Activated CD4-positive, CD25-positive, alpha-beta regulatory T cell treated with anti-CD3 and anti-CD28 coated beads, Interleukin-2, amount 50 U/mL, for 16 hours (primary cell): ENCODE measurements at places on chromosomes 7 and 10.

DNA sequence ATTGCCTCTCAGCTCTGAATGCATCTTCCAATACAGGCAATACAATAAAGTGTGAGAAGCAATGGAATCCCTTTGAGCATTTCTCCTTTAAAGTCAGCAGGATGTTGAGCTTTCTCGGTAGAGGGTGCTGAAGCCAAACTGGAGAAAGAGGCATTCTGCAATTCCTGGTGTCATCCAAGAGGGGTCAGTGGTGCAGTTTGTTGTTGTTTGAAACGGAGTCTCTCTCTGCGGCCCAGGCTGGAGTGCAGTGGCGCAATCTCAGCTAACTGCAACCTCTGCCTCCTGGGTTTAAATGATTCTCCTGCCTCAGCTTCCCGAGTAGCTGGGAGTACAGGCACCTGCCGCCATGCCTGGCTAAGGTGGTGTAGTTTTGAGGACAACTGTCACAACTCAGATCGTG is 486.5 kb downstream of the CALN1 start:
- DNase-seq = no peak

GRCh38 chr10:131400513-131400912 is 89.0 kb upstream of the TCERG1L start:
- no peak for DNase-seq

GRCh38 chr7:98346515-98347069 is 54.3 kb downstream of the BAIAP2L1 start:
- DNase-seq = no peak

DNA sequence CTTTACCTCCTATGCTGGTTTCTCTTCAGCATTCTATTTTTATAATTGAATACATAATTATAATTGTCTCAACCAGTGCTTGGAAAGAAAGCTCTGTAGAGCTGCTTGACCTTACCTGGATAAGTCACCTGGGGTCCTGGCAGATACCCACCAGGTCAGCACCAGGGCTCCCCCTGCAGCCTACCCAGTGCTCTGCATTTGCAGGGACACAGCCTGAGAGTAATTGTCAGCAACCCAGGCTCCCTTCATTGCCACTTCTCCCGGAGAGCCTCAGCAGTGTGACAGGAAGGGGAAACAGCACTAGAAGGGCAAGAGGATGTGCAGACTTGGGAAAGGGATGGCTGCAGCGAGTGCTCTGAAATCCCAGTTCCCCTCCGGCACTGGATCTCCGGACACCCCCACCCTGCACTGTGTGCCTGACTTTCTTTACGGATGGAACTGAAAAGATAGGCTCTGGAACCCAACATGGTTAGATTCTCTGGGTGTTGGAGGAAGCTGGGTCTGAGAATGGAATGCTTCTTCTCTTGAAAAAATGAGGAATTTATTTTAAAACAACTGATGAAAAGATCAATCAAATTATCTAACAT is 11.4 kb upstream of the PAX4 start:
- DNase-seq = no peak

- DNase-seq = no peak
These were observed 15.5 kb downstream of the ACBD5 start for GRCh38 chr10:27225011-27225590.

DNA sequence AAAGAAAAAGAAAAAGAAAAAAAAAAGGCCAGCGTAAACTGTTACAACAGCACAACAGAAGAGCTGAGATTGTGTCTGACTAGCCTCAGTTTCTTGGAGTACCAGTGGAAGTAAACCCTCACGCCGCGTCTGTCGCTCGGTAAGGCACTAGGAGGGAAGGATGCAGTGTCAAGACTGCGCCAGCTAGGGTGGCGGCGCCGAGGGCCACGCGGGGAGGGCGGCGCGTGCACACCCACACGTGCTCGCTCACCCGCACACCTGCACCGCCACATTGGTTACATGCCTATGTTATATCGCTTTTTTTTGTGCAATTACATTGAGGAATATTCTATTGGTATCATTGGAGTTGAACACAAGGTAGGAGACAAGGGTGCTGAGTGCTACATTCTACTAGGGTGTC is 48.2 kb downstream of the CLEC2L start:
- no peak for DNase-seq

GRCh38 chr10:86178401-86179152 is 188.0 kb downstream of the GRID1 start:
- no peak for DNase-seq

DNA sequence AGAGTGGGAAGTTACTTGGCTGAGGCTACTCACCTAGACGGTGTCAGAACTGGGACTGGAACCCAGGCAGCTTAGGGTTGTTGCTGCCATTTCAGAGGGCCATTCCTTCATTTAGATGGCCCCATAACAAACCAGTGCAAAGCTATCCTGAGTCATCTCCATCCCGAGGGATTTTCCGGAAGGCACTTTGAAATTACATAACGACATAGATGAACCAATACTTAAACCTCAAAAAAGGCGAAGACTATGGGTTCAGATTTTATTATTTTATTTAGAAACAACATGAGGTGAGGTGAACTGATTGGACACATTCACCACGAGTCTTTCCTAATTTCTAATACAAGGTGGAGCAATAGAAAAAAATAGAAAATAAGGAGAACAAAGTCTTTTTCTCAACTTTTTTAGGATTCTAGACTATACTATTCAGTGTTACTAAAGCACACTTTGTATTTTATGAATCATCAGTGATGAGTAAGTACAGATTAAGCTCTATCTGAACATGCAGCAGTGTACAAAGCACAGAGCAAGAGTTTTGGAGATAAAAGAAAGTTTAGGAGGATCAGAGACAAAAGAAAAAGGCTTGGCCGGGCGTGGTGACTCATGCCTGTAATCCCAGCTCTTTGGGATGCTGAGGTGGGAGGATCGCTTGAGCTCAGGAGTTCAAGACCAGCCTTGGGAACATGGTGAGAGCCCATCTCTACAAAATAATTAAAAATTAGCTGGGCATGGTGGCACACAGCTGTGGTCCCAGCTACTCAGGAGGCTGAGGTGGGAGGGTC is 79.5 kb upstream of the SVIL start:
- DNase-seq = no peak

DNA sequence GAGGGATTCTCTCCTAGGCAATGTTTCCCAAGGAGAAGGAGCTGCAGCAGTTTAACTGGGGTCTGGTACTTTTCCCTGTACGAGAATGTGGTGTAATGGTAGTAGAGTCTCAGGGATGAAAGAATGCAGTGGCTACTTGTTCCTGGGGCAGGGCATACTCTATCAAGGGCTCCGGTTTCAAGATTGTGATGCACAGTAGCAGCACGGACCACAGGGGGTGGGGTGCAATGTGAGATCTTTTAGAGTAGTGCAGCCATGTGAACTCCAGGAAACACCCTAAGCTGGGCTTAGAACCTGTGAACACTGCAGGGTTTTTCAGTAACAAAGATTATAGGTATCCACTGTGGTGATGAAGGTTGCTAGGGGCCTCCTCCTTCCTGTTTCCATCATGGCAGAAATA is 903.9 kb downstream of the NRG3 start:
- DNase-seq = no peak

- DNase-seq = no peak
These were observed 38.9 kb upstream of the CDK13 start for GRCh38 chr7:39911167-39911566.

DNA sequence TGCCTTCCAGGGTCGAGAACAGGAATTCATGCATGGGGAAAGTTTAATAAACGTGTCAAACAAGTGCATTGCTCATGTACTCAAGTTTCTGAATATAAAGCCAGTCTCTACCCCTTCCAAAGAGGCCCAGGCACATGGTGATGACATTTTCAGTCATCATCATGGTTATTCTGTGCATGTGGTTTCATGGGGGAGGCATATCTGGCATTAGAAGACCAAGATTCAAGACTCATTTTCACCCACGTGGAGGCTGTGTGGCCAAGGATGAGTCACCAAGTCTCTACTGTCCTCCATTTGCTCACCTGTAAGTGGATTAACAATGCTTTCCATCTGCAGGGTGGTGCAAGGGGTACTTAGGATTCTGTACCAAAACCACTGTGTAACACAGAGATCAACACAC is 34.0 kb upstream of the CNPY1 start:
- no peak for DNase-seq

GRCh38 chr10:49700997-49701396 is 21.5 kb downstream of the C10orf53 start:
- no peak for DNase-seq

- no peak for DNase-seq
These were observed 47.2 kb upstream of the DPYSL4 start for GRCh38 chr10:132139526-132139925.

DNA sequence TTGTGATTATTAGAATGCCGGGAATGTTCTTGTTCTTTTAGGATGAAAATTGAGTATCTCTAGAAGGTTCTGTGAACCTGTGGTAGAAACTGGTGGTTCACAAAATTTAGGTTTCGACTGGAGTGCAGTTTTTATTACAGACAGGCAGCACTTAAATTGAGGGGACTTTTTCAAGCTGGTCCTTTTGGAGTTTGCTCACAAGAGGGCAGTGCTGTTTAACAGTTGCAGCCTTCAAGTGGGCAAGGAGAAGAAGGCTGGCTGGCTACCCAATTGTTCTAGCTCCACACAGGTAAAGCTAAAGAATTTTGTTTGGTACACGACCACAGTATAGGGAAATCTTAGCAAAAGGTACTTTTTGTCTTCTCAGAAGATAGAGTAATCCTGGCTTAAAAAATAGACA is 233.6 kb downstream of the SNX13 start:
- no peak for DNase-seq

DNA sequence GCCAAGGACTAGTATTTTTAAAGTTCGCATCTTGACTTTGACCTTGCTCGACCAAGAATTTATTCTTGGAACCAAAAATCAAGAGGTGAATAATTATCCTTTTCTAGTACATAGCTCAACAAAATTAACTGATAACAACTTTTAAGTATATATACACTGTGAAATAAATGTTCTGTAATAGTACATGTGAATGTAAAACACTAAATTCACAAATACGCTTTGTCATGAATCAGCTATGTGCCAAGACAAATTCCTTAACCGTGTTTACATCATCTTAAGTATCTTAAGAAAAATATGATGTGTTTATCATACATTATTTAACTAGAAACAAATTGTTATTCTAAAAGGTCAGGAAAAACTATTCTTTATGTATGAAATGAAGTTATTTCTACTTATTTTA is 83.3 kb downstream of the CUL2 start:
- no peak for DNase-seq

DNA sequence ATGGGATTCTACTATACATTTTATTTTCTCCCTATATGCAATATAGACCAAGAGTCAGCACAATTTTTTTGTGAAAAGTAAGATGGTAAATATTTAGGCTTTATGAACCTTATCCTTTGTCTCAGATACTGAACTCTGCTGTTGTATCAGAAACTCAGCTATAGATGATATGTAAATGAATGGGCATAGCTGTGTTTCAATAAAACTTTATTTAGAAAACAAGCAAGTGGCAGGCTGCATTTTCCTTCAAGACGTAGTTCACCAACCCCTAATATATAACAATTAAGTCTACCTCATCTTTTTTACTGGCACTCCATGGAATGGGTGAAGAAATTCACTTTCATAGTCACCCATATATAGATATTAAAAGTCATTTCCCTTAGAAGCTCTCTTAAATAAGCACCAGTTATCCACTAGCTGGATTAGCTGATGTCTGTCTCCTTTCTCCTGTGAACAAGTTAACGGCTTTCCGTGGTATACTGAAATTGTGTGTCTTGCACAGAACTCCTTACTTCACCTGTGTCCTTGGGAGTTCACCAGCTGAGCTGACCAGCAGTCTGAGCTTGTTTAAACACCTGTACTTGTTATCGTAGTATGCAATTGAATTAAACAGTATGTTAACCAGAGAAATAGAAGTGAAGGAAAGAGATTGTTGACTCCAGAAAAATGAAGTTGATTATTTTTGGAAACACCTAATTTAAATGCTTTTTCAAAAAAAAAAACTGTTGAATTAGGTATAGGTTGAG is 770.6 kb downstream of the KCNMA1 start:
- DNase-seq = no peak

DNA sequence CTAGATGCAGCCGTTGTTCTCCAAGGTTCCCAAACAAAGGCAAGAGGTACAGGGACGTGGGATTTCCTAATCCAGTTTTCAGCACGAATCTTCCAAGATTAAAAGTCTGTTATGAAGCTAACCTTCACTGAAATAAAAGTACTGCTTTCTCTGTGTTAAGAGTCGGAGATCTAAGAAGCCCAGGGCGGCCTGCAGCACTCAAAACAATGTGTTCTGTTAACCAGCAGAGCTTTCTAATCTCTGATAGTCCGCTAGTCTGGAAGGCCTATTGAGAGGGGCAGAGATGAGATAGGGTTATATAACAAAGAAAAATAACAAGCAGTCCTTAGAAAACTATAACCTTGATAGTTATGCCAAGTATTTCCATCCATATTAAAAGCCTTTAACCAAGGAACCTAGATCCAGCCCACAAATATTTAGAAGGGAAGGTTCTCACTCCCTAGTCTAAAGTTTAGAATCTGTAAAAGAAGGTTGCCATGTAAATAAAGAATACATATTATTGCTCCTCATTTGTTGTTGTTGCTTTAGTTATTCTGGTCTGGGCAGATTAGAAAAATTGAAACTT is 106.3 kb upstream of the SVIL start:
- no peak for DNase-seq

DNA sequence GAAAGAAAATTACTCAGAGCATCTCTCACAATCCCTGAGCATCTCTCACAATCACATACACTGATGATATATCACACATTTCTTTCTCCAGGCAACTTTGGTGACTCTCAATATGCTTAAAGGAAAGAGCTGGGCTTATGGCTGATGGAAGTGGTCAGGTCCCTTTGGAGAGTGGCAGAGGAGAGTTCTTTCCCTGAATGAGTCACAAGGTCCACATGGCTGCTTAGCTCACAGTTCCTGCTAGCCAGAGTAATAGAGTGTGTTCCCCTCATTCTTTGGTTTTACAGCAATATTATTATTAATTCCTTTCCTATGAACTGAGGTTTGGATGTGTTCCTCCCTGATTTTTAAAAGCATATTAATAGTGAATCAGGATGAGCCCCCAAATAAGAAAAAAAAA is 287.4 kb downstream of the C7orf25 start:
- no peak for DNase-seq

GRCh38 chr10:6716516-6716915 is 136.4 kb upstream of the PRKCQ start:
- DNase-seq = no peak

- DNase-seq = no peak
These were observed 332.5 kb downstream of the PTPRN2 start for GRCh38 chr7:158255156-158255555.

DNA sequence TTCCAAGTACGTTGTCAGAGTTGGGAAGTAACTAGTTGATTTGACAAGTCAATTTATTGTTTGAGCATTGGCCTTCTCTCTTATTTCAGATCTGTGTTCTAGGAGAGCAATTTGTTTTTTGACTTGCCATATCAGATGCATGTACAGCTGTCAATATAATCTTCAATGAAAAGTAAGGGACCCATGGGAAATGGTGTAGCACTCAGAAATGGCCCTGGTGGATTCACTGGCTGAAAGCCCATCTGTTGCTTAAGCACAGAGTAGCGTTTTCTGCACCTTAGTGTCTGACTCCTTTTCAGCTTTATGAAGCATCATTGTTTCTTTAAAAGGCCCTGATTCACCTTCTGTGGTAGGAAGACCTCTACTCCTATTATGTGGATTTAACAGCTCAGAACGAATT is 10.2 kb downstream of the GARS1 start:
- no peak for DNase-seq
